Stimulated activated CD4-positive, alpha-beta T cell treated with anti-CD3 and anti-CD28 coated beads, Interleukin-15, amount 100 ng/mL, for 1 hour (primary cell): ENCODE measurements at places on chromosomes 5 and 9.

- no peak for DNase-seq
Observed at GRCh38 chr5:51566953-51567352, 183.7 kb downstream of the ISL1 start.

DNA sequence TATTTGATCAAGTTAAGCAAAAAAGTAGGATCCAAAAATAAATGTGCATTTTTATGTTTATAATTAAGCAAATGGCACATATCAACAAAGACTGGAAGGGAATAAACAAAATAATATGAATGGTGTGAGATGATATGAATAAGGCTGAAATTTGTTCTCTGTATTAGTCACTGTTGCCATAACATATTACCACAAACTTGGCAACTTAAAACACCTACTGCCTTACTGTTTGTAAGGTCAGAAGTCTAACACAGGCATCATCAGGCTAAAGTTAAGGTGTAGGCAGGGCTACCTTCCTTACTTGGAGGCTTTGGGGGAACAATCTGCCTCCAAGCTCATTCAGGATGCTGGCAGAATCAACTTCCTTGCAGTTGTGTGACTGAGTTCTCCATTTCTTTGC, 19.3 kb downstream of the PGGT1B start:
- DNase-seq = no peak

DNA sequence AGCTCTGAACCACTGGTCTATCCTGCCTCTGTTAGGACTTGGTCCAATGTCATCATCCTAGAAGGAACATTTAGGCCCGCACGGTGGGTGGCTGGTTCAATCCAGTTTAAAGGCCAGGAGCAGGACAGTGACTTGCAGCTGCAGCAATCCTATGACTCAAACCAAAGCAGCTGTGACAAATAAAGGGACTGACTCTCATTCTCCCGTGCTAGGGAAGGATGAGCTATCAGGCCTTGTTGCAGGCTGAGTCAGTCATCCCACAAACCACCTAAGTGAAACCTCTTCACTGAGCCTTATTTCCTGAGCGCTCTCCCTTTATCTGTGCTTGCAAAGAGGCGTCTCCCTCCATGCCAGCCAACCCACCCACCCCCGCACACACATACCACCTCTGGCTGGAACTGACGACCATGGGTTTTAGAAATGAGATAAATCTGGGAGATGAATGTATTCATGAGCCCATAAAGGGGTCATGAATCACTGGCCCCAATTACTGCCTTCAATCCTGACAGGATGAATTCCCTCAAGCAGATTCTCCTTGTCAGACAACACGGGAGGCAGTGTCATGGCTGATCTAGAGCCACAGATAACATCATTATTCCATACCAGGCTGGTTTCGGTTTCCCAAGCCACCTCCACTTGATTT, 93.4 kb downstream of the KCNIP1 start:
- no peak for DNase-seq

DNA sequence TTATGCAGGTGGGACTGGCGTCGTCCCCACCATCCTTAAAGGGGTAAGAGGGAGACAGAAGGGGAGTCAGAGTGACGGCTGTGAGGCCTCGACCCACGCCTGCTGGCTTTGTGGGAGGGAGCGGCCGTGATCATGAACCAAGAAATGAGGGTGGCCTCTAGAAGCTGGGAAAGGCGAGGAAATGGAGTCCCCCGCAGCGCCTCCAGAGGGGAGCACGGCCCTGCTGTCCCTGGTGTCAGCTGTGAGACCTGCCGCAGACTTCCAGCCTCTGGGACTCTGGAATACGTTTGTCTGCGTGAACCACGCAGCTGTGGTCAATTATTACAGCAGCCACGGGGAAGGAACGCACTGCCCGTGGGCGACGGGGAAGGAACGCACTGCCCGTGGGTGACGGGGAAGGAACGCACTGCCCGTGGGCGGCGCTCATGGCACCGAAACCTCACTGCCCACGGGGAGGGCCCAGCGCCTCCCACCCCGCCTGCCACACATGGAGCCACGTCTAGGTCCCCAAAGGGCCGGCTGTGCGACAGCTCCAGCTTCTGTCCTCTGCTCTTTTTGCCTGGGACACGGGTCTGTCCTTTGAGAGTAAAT, 108.8 kb upstream of the RAPGEF1 start:
- no peak for DNase-seq

DNA sequence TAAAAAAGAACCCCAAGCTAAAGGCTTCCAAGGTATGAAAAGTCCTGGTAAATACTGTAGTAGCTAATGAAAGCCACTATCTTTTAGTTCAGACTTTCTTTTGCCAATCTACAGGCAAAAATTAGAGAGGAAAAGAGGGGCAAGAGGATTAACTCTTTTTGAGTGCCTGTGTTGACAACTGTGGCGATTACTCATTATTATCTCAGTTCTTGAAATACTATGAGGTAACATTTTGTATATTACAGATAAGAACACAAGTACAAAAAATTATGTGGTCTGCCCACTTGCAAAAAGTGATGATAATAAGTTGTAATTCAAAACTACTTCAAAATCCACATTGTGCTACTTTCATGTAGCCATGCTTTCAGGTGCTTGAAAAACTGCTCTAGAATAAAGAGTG, 144.0 kb downstream of the DTWD2 start:
- DNase-seq = no peak

- DNase-seq = no peak
Observed at GRCh38 chr9:114503522-114504340, 1.5 kb downstream of the WHRN start.

- no peak for DNase-seq
Observed at GRCh38 chr9:125683486-125683885, 23.5 kb downstream of the MAPKAP1 start.
